Coronary artery (tissue), 2 donors: ENCODE measurements at places on chromosomes 11 and 22.

GRCh38 chr11:110939471-110939870 is 227.2 kb upstream of the ARHGAP20 start:
- DNase-seq = no peak

DNA sequence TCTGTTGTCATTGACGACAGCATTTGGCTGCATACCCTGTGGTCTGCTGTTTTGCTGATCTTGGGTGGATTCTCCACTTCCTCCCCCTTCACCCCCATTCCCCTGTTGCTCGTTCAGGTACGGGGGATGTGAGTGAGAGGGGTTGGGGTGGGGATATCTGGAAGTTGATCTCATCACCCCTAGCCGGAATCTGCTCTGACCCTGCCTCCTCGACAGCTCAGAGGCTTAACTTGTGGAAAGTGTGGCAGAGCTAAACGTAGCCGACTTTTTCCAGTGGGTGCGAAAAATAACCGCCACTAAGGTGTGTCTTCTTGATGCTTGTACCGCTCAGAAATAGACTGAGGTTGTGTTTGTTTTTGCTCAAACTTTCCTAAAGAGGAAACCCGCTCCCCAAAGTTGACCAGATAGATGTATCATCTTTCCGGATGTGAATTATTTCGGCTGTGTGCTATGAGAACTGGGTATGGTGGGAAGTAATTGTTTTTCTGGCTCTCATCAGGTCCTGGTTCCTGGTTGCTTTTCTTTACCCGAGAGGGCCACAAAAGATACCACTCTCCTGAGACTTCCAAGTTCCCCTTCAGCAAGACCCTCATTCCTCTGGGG is 6.6 kb downstream of the ZBTB16 start:
- no peak for DNase-seq

GRCh38 chr11:118010738-118011461 is 24.7 kb downstream of the IL10RA start:
- no peak for DNase-seq

GRCh38 chr11:17764446-17765218 is 30.1 kb downstream of the KCNC1 start:
- no peak for DNase-seq

GRCh38 chr11:26993965-26994457 is at the start of gene FIBIN:
Gene FIBIN (plus strand): TSS chr11:26994112. CDS start chr11:26994527, 415 bp downstream.
- peak; percentile 79 for DNase-seq

GRCh38 chr22:36374603-36375024 is 13.2 kb downstream of the MYH9 start:
- DNase-seq = no peak

DNA sequence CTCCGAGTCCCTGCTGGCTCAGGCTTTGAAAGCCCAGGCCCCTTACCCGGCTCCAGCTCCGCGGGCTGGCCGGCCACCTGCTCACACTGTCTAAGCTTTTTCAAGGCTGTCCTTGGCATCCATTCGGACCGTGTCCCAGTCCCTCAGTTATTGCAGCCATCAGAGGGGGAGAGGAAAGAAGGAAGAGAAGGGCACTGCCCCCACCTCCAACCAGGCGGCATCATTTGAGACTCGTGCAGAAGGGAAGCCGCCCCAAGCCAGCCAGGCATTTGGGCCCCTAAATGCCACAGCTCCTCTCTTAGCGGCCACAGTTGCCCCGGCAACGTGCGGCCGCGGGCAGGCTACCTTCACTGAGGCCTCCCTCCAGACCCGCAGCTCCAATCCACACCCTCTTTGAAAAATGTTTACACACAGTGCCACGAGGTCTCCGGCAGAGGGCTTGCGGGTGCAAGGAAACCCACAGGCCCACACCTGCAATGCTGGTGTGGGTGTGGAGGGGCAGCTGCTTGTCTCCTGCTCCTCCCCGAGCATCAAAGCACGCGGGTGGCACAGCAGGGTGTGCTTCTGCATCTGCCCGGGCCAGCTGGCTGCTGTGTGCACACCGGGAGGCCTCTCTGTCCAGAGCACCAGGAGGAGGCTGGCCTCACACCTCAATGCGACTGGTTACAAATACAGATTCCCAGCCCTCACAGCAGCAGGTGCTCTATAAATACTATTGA is 124.4 kb downstream of the CTTN start:
- DNase-seq = no peak

DNA sequence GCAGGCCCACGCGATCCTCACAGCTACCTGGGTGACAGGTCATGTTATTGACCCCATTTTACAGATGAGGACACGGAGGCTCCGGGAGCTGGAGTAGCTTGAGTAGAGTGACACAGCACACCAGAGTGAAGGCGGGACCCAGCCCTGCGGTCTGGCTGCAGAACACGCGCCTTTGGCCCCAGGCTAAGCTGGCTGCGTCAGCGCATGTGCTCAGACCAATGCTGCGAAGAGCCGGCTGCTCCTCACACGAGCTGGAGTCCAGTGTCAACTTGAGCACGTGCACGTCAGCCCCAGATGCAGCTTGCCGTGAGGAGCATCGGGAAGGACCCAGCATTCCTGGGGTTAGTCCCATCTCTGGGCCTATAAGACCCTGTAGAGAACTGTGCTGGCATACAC is 49.9 kb downstream of the SCUBE1 start:
- DNase-seq = no peak

DNA sequence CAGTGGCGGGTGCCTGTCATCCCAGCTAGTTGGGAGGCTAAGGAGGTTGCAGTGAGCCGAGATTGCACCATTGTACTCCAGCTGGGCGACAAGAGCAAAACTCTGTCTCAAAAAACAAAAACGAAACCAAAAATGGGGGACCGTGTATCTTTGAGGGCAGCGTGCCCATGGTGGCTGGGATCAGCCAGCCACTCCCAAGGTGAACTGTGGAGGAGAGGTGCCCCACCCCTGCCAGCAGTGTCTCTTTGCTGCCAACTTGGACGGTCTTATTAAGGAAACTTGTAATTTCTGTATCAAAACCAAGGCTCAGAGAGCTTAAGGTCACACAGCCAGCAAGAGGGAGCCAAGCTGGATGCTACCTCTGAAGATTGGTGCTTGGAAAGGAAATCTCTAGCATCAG is 147.7 kb downstream of the CACNA1I start:
- DNase-seq = no peak

DNA sequence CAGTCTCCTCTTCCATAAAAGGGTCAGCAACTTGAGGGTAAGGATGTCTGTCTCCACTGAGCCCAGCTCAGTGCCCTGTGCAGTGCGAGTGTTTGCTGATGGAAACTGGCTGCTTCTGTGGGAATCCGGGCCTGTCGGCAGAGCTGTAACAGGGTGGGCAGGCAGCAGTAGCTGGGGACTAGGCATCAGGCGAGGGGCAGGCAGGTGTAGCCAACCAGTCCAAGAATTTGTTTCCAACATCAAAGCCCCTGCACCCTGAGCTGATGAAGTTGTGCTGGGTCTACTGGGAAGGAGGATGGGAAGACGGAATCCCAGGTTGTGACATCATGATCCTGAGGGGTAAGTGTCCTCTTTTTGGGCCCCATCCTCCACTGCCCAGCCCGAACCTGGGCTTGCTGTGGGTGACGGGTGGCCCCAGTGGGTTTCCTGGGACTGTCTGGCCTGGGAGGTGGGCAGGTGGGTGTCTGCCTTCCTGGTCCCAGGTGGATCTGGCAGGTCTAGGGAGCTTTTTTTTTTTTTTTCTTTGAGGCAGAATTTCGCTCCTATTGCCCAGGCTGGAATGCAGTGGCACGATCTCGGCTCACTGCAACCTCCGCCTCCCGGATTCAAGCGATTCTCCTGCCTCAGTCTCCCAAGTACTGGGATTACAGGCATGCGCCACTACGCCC is 11.0 kb downstream of the SLC29A2 start:
- DNase-seq = no peak

GRCh38 chr11:75717608-75718418 is at the start of gene MOGAT2:
Gene MOGAT2 (plus strand): TSS chr11:75717838. CDS start chr11:75717889, 51 bp downstream.
- peak; percentile 47 for DNase-seq
